MCF 10A (cell line): ENCODE measurements at places on chromosomes 1 and 21.

DNA sequence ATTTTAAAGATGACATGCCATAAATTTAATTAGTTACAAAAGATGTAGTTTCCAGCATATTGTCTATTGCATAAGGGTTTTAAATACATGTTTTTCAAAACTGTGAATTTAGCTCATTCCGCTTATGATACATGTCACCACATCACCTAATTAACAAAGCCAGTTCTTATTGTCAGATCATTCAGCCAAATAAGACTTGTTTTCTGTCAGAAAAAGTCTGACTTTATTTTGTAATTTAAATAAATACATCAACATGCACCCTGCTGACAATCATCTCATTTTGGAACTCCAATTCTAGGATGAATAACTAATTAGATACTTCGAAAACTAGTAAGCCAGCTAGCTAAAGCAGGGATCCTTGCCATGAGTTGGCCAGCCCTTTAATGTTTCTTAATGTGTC is 110.9 kb upstream of the APP start:
- DNase-seq, result no peak

DNA sequence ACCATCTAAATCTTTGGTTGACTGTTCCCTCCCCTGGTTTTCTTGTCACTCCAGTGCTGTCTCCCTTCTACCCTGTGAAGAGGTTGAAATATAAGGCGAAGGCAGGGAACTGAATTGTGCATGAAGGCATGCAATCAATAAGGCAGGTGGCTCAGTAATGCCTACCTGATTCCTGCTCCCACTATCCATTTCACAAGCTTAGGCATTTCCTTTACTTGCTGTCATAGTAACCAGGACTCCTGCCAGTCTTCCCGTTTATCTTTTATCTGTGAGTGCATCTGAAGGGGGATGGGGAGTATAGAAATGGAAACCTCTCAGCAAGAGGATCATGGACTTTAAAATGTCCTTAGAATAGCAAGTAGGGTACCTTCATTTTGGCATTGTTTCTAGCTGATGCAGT is 40.5 kb downstream of the MRPS6 start:
- no peak for DNase-seq

DNA sequence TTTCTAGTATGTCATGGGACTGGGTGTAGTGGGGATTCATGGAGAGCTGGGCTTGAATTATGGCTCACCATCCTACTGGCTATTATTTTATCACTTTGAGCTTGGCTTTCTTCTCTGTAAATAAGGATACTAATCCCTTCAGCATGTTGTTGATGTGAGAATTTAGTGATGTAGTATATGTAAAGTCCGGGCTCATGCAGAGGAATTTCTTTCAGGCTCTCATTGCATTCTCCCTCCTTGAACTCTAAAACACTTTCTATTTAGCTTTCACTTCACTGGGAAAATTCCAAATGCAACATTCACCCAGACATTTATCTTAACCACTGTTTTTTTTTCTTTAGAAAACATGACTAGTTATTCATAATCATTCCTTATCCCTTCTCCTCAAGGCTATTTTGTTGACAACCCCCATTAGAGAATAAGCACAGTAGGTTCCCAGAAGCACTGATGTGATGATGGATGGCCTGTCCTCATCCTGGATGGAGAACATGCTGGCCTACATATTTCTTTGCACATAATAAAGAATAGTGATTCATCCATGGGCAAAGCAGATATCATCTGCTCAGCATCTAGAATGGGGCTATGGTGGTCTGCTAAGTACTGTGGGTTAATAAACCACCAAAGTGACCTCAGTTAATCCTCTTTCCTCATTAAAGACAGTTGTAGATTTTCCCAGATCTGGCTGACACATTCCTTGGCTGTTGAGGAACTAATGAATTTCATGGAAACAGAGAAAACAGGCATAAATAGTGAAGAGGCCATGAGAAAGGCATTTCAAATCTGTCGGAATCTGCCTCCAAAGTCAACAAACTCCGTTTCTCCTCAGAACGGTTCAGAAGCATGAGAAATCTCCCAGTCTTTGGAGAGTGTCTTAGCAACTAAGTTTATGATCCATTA is 68.0 kb upstream of the CYP2J2 start:
- DNase-seq, result no peak

GRCh38 chr1:203686091-203686632 is 59.5 kb downstream of the ATP2B4 start:
- DNase-seq, result no peak

DNA sequence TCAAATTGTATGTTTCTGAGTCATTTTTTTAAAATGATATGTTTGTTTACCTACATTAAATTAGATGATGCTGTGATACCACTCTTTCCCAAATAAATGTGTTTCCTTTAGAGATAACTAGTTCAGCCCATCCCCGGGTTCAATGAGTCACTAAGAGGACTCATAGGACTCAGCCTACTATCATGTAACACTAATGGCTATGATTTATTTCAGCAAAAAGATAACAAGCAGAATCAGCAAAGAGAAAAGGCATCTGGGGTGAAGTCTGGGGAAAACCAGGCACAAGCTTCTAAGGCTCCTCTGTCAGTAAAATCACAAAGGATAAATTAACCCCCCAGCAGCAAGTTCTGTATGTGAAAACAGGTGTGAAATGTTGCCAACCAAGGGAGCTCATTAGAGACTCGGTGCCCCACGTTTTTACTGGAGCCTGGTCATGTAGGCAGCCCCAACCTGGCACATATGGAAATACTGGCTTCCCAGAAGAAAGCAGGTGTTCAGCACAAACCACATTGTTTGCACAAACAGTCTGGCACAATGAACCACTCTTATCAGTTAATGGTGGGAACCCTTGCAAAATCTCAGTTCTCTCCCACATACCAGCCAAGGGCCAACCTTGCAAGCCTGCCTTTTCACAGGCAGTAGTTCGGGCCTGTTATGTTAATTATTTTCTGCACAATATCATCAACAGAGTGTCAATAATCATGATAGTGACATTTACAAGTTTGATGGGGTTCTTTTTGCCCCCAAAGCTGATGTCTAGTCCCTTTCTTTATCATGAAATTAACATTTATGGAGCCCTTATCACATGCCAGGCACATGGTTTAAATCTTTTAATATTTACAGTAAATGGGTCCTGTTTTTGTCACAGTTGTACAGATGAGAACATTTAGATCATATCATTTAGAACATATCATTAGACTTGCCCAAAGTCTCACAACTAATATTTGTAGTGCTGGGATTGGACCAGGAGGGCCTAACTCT is 23.1 kb upstream of the CNN3 start:
- no peak for DNase-seq

DNA sequence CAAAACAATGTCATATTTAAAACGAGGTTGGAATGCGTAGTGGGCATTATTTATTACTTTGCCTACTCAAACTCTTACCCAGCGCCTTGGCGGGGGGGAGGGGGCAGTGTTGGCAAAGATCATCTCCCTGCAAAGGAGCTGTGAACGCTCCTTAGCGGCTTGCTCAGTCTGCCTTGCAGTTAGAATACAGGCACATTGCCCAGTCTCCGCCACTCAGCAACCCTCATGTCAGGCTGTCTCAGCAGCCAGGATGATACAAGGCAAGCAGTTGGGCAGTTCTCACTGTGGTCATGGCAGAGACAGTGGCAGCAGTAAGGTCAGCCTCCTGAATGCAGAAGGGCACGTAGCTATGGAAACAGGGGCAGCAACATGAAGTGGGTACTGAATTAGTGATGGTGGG is 170.4 kb upstream of the KCNK2 start:
- no peak for DNase-seq

DNA sequence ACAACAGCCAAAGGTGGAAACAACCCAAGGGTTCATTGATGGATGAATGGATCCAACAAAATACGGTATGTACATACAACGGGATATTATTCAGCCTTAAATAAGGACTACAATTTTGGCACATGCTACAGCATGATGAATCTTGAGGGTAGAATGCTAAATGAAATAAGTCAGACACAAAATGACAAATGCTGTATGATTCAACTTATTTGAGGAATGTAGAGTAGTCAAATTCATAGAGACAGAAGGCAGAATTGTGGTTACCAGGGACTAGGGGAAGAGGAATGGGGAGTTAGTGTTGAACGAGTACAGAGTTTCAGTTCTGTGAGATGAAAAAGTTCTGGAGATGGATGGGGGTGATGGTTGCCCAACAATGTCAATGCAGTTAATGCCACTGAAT is 118.0 kb upstream of the PAXBP1 start:
- DNase-seq, result no peak
